ENCODE measurements at places on chromosomes 7 and 10. TPM values are rescaled to one million over a fixed set of nuclear protein-coding genes. Genes with fewer than 3 reads are reported as not detected.

GRCh38 chr10:69410487-69410886, 6.2 kb downstream of the TACR2 start:
- no peak for DNase-seq

Gene WDR91
- total RNA-seq: 6.3 TPM

Gene SLF2
- total RNA-seq: 20.3 TPM

Gene EPHB4
- 39.3 TPM for total RNA-seq

DNA sequence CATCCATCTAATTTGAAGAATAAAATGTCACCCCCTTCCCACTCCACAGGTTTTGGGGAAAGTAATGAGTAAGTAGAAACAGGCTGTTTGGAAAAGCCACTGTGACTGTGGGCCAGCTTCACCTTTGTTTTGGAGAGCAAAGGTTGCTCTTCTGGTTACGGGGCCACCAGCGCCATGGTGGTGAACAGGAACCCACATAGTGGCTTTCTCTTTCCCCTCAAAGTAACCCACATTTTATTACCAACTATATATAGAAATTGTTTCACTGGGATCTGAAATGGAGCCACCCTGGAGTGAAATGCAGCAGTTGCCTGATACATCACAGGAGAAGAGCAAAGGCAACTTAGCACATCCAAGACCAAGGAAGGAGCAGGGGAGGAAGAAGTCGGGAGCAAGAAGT, 112.3 kb upstream of the EFCAB10 start:
- DNase-seq: no peak

GRCh38 chr10:98646998-98647917, 200.5 kb upstream of the HPS1 start:
- DNase-seq: no peak
